NCI-H146 (cell line): ENCODE measurements at places on chromosomes 6 and 20.

GRCh38 chr6:170124836-170125235 is 166.0 kb downstream of the DLL1 start:
- peak; percentile 48 for DNase-seq

DNA sequence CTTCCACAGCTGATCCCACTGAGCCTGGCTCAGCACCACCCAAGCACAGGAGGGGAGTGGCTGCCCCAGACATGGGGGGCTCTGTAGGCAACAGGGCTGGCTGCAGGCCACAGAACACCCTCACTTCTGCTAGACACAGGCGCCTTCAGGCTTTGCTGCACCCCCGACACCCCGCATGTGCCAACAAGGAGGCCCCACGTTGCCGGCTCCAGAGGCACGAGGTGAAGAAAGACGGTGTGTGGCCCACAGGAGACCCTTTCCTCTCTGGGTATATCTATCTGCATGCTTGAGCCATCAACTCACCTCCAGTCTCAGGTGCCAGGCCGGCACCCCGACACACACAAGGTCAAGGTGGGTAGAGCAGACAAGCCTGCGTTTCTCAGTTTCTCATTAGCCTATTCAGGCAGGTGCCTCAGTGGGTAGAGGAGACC is 158.3 kb downstream of the DLL1 start:
- no peak for DNase-seq

GRCh38 chr6:166563805-166564204 is 22.7 kb downstream of the RAMACL start:
- peak; percentile 73 for DNase-seq

- DNase-seq, result no peak
Observed at GRCh38 chr6:74289884-74290283, 593.9 kb downstream of the CD109 start.

DNA sequence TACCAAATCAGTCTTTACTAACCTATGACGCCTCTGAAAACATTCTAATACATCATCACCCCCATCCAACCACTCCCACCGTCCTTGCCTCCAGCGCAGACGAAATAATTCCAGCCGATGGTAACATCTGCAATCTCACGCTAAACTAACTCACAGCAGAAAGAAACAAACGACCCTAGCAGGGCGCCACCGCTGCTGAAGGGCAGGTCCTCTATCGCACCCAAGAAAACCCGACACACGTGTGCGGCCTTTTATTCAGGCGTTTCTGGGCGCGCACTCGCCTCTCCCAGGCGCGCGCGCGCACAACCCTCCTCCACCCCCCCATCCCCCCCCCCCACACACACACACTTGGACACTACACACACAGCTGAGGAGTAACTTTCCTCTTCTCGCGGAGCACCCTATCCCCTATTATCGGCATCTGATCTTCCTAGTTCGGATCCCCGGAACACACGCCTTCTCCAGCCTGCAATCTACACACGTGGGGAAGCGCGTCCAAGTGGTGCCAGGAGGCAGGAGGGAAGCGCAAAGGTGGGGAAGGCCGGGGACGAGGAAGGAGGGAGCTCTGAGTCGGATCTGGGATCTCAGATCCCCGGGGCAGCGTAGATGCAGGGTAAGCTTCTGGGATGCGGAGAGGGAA is 1.4 kb downstream of the GFOD1 start:
- peak; percentile 67 for DNase-seq

DNA sequence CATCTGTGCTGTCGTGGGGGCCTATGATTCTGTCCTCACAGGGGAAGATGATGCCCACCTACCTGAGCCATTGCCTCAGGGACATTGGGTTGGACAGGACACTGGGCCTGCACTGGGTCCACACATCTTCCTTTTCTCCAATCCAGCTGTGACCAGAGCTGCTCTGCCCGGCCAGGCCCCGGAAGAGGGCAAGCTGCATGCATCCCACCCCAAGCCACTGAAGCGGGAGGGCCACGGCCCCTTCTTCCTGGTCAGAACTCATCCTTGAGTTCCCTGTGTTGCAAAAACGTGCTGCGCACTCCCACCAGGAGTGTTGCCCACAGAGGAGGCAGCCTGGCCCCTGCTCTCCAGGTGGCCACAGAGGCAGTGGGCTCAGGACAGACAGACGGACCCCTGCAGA is 38.2 kb downstream of the SPDEF start:
- DNase-seq, result no peak

- no peak for DNase-seq
Observed at GRCh38 chr6:18327626-18328025, 59.5 kb upstream of the RNF144B start.

DNA sequence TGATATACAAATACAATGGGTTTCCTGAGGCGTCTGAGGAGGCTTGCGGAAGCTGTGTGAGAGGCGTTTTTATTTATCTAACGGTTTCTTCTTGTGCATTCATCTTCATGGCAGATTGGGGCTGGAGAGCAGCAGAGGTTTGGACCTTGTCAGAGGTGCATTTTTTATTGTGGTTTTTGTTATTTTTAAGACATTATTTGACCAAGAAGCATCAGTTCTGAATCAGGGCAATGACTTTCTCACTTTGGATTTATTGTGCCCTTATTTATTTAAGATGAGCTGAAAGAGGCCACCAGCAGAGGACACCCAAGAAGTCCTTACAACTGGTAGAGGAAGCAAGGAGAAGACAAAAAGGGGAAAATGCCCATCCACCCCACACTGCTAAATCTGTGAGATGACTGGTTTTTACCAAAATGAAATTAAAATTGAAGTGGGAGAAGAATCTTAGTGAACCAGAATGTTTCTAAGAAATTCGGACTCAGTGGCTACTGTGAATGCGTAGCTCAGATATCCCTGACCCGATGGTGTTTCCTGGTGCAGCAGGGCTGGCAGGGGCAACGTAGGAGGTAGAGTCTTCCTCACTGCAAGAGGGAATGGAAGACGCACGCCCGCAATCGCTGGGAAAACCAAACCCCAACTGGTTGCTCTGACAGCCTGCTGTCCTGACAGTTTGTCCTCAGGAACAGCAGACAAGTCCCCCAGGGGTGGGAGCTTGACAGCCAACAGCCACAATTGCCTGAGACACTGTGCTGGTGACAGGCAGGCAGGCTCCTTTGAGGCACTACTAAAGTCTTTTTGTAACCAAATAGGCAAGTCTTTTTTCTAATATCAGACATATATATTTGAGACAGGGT is 14.2 kb downstream of the PRR18 start:
- no peak for DNase-seq

DNA sequence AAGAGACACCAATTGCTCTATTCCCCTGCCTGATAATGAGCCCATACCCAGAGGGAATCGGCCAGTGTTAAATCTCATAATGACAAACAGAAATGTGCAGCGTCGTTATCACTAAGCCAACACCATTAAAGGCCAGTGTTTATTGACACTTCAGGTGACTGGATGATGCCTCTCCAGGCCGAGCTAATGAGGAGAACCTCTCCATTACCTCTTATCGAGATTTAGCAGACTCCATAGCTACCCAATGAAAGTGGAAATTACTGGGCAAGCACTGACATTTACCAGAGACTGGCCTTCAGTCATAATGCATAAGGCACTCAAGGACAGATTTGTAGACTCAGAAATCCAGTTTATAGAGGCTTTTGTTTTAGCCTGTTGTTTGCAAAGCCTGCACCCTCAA is 669.5 kb downstream of the MAFB start:
- no peak for DNase-seq

GRCh38 chr6:149227796-149228195 is 89.7 kb upstream of the TAB2 start:
- DNase-seq, result no peak

GRCh38 chr20:14062786-14063185 is 67.5 kb downstream of the MACROD2 start:
- DNase-seq, result no peak

- peak; percentile 65 for DNase-seq
Observed at GRCh38 chr20:38286586-38287531, 17.1 kb upstream of the BPI start.

GRCh38 chr20:50610212-50610718 is 81.1 kb downstream of the RIPOR3 start:
- no peak for DNase-seq

DNA sequence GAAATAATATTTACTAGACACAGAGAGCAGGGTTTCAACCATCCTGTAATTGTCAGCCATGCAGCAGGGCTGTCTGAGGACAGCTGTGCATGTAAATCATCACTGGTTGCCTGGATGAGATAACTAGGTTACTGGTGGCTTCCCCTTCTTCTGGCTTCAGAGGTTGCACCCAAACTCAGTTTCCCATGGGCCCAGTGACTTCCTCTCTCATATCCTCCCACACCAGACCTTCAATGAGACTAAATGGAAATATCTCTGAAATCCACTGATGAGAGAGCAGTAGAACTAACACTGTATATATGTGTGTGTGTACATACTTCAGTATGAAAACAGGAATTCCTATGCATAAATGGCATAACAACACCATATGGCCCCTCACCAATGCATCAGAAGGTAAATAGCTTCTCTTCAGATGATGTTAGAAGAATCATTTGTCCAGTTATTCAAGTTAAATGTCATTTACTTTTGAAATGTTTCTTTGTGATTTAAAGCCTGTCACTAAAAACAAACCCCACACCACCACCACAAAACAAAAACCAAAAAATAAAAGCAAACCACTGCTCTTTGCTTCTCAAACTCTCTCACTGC is 51.0 kb upstream of the IL20RA start:
- DNase-seq, result no peak

GRCh38 chr6:21138336-21139069 is 455.0 kb upstream of the SOX4 start:
- no peak for DNase-seq

GRCh38 chr6:5292154-5292553 is 30.8 kb downstream of the FARS2 start:
- DNase-seq, result no peak

GRCh38 chr20:17518339-17519052 is 12.7 kb downstream of the BFSP1 start:
- DNase-seq, result no peak

GRCh38 chr6:50791900-50792508 is 26.7 kb upstream of the TFAP2B start:
- DNase-seq, result peak; percentile 28

DNA sequence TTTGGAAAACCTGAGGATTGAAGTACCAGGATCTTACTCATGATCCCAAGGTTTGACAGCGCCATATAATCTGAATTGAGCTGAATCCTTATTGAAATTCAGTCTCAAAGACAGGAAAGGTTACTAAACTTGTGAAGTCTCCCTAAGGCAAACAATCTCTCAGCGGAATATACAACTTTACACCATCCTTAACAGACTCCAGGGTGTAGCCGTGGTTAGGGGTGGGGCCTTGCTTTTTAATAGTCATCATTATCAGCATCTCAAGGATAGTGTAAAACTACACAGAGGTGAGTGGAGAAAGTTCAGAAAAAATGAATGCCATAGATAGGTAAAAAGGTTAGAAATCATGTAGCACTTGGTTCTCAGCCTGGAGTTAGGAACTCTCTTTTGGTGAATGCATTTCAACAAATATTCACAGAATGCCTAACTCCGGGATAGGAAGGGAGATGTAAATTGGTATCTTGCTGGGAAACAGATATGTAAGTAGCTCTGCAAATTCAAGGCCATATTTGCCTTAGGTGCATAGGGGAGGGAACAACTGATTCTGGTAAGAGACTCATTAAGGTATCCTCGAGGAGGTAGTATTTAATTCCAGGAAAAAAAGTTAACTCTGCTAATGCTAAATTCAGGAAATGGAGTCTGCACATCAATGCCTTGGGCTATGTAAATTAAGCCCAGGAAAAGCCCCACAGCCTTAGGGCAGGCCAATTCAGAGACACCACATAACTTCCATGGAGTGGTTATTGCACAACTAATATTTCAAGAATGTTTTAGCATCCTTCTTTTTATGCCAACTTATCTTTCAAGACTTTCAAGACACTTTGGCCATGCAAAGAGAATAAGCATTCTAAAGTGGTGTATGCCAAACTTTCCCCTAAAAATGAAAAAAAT is 61.6 kb downstream of the SNAP25 start:
- DNase-seq, result no peak

DNA sequence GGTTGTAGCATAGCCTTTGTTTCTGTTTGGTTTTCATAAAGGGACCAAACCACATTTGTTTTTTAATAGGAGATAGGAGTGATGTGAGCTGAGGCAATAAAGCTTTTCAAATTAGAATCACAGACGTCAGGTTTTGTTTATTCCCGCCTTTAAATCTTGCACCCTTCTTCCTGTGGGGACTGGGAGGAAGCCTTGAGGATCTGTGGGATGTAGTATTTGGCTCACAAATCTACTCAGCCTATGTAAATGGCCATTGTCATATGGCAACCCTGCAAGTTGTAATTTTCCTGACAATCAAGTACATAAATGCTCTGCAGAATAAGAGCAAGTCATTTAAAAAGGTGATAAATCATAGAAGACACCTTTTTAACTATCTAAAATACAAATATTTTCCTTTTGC is 110.4 kb downstream of the ADGRG6 start:
- no peak for DNase-seq

DNA sequence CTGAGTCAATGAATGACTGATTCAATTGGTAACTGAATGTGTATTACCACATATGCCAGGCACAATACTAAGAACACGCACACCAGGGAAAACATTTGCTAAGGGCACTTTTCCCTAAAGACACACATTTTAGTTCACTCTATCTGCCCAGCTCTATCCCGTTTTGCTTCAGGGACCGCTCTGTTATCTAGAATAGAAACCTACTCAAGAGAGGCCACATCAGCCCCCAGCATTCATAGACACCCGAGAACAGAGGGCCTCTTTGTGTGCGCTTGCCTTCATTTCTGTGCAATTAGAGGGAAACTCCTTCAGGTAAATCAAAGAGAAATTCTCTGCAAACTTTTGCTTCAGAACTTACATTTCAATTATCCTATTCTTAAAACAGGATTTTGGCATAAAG is 50.3 kb downstream of the DZANK1 start:
- no peak for DNase-seq

DNA sequence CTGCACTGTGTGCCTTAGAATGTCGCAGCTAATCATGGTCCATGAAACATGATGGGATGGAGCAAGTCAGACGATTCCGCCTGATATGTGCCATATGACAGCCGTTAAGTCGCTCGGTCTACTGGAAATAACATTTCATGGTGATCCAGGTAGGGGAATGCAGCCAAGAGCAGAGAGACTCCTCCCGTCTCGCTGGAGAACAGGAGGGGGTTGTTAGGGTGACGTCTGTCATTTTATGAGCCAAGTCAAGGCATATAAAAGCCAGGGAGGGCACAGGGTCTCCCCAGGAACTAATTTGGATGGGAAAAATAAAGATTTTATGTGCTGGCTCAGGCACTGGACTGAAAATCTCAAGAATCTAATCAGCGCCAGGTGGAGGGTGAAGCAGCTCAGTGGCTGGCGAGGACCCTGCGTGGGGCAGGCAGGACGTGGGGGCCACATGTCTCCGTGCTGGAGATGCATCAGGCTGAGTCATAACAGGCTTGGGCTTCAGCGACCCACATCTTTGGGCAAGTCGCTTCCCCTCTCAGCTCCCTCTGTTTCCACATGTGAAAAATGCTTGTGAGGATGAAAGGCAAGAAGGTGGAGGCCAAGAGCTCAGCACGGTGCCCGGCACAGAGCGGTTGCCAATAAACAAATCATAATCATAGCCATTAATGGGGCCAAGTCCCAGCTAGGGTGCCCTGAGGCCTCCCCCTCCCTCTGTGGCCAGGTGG is 234.6 kb downstream of the ANKRD60 start:
- DNase-seq, result peak; percentile 52

- DNase-seq, result peak; percentile 34
Observed at GRCh38 chr6:10723567-10723881, 654 bp downstream of the TMEM14C start.

DNA sequence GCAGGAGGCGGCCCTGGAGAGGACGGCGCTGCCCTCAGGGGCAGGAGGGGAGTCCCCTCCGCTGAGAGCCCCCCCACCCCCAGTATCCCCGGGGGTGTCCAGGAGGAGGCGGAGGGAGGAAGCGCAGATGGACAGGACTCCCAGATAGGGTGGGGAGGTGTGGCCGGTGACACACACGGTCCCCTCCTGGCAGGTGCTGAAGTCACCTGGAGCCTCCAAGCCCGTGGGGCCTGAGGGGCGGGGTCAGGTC is 1.4 kb downstream of the STMN3 start:
- DNase-seq, result peak; percentile 53
